SW 1271 (cell line): ENCODE measurements at places on chromosomes 3 and 15.

DNA sequence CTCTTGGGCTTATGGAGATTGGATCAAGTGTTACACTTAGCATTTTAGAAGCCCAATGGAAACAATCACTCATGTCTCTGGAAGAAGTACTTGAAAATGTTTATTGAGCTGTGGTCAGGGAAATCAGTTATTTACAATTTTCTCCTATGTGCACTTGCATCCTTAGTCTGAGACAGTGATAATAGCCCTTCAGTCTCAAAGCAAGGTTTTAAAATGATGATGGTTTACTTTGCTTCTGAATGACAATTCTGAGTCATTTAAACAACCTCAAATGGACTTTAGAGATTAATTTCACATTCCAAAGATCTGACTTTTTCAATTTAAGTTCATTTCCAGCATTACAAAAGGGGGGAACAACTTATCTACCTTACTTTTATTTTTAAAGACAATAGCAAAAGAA lies 20.1 kb downstream of the TIPARP start:
- DNase-seq, result no peak

DNA sequence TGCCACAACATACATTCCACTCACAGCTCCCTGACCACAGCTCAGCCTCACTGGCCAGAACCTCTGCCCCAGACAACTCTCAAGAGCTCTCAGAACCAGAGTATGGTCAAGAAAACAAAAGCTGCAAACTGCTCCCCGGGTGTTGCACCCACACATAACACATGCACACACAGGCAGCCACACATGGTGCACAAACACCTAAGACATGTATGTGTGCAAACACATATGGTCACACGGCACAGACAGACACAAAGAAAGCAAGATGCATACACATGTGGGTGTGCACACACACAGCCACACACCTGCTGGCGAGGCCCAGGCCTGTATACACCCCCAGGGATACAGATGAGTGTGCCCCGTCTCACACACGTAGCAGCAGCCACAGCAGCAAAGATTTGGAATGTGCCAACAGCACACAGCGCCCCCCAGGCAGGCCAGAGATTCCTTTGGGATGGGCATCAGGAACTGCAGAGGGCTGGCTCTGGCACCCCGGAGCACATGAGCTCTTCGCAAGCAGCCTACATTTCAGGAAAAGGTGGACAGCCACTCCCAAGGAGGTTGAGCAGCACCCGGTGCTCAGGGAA lies 6.6 kb downstream of the KLF15 start:
- no peak for DNase-seq

DNA sequence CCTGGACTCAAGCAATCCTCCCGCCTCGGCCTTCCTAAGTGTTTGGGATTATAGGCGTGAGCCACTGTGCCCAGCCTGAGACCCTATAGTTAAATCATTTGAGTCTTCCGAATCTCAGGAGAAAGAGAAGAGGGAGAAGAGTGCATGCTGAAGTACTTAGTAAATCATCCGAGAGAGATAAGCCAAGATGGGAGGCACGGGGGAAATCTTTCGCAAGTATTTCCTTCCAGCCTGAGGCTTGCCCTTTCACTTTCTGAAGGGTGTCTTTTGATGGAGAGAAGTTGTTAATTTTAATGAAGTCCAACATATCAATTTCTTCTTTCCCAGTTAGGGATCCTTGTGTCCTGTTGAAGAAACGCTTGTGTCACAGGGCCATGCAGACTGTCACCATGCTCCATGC lies 97.1 kb upstream of the SLC6A6 start:
- no peak for DNase-seq

- no peak for DNase-seq
Measured at GRCh38 chr3:155712008-155712407, 32.9 kb downstream of the PLCH1 start.

GRCh38 chr3:72421126-72421525 lies 427.1 kb downstream of the SHQ1 start:
- no peak for DNase-seq

GRCh38 chr3:159634483-159634882 lies 354.2 kb upstream of the IL12A start:
- DNase-seq, result no peak

DNA sequence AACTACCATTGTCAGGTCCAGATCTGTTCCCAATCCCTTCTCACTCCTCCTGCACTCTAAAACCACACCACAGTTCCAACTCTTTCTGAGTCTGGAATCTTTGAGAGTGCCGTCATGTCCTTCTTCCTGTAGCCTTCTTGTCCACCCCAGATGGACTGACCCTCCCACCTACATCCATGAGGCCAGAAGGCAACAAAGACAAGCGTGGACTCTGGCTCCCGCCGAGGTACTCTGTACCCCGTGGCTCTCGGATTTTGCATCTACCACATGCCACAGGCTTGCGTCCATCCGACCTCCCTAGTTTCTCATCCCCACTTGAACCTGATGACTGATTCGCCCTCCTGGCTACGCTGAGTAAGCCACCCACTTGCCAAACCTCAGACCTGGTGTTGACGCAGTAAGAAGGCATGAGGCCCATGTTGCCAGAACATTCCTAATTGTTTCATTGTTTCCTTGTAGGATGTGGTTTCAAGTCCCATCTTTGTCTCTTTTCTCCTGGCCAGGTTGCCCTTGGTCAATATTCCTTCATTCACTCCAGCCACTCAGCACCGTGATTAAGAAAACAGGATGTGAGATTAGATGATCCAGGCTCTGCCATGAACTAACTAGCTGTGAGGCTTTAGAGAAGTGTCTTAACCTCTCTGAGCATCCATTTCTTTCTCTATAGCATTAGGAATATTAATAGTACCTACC lies 1.1 kb upstream of the ZBTB38 start:
- DNase-seq, result peak; percentile 92

DNA sequence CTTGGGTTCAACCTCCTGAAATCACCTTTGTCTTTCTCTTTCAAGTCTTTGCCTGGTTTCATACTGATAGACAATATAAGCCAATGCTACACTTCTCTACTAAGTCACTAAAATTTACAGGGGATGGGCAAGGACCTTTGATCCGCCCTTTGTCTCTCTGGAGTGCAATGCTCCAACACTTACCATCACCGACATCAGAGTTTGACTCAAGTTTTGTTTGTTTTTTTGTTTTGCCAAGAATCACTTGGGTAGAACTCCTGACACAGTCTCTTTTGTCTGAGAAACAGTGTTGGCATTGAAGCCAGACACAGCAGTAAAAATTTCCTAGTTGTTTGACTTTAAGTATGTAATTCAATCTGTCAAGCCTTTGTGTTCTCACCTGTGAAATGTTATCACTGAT lies 29.3 kb downstream of the NFKBIZ start:
- DNase-seq, result no peak

- DNase-seq, result no peak
Measured at GRCh38 chr3:187193181-187193580, 4.1 kb upstream of the RTP1 start.

DNA sequence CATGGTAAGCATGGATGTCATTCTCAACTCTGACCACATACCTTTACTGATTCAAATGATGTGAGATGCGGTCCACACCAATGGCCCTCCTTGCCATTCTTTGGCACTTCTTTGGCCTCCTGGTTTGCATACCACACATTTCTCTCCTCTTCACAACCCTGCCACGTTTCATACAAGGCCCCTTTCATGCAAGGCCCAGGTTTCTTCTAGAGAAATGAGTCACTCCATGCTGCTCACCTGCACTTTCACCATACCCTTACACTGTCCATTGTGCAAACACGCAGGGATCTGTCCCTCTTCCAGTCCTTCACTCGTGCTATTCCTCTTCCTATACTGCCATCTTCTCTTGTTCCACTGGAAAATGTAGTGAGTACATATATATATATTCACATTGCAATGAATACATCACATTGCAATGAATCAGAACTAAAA lies 24.4 kb upstream of the SLC24A5 start:
- DNase-seq, result no peak

DNA sequence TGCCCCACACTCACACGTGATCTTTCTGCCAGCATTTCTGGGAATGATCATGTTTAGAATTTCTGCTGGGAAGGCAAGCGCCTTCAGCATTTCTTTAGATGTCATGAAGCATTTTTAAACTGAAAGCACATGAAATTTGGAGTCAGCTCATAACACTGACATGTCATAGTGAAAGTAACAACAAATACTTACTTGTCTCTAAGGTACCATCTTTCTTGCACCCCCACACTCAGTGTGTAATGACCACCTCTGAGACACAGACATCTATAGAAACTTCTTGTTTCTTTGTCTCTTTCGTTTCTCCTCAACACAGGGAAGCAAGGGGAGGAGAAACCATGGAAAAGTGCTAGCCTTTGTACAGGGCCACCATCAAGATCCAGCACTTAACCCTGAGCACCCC lies 171.7 kb downstream of the RORA start:
- no peak for DNase-seq

DNA sequence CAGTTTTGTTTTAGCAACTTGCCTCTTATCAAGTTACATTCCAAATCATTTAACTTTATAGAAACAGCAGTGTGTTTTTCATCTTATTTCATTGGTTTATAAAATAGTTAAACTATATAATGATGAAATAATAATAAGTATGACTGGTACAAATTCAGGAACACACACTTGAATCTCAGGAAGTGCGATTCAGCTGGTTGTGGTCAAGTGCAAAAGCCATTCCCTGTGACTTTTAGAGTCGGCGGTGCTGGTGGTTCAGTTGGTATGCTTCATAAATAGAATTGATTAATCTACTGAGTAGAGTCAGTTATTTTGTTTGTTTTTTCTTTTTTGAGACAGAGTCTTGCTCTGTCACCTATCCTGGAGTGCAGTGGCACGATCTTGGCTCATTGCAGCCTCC lies 22.7 kb downstream of the SACM1L start:
- DNase-seq, result no peak

DNA sequence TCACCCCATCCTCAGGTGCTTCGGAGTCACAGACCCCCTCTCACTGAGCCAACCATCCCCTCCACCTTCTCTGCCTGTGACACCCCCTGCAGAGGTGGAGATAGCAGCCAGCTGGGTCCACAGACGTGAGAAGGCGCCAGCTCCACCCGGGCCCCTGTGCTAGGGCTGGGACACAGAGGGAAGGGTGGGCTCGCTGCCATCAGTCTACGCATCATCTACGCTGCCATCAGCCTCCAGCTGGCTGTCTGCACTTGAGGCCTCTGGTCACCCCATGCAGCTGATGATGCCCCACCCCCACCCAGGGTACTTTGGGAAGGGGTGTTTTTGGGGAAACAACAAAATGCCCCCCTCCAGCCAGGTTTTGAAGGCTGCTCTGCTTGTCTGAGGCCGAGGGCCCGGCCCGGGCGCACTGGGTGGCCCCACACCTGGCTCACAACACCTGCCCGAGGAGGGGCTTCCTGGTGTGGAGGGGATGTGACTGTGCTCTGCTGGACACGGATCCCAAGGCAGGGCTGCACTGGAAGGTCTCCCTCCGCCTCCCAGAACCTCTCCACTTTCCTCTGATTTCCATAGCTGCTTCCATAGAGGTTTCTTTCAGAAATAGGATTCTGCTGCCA lies 163.4 kb upstream of the IQSEC1 start:
- no peak for DNase-seq

GRCh38 chr3:186221760-186222378 lies 113.0 kb upstream of the ETV5 start:
- DNase-seq, result no peak

GRCh38 chr3:57464801-57465200 lies 79.3 kb downstream of the DNAH12 start:
- no peak for DNase-seq

- DNase-seq, result no peak
Measured at GRCh38 chr3:28019740-28020139, 221.7 kb upstream of the CMC1 start.

DNA sequence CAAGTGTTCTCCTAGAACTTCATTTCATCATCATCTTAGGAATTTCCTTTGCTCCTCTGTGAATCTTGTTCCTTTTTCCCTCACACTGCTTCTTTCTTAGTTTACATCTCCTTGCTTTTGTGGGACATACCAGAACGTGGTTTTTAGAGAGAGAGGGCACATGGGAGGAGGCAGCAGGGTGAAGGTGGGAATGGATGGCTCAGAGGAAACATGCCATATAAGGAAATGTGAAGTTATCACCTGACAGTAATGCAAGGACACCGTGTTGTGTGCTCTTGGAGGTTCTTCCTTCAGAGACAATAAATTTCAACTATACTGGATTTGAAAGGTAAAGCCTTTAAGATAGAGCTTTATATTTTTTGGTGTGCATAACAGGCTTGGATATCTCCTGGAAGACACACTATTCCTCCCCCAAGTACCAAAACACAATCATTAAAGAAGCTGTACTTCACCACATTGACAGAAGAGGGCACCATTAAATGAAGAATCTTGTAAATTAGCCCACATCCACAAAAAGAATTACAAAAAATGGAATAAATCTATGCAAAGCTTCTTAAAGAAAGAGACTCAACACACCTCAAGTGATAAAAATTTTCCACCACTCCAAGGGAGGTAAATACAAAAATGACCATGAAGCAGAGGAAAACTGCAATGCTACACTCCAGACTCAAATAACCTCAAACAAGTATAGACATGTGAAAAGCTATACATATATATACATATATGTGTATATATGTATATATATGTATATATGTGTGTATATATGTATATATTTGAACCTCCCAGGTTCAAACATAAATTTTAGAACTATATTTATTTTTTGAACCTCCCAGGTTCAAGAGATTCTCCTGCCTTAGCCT lies 26.1 kb downstream of the RPL39L start:
- no peak for DNase-seq
